ENCODE measurements at places on chromosomes 1 and 21. TPM values are rescaled to one million over a fixed set of nuclear protein-coding genes. Genes with fewer than 3 reads are reported as not detected.
A peak's percentile ranks its signal among the peaks of the same experiment; 100 is the strongest.

DNA sequence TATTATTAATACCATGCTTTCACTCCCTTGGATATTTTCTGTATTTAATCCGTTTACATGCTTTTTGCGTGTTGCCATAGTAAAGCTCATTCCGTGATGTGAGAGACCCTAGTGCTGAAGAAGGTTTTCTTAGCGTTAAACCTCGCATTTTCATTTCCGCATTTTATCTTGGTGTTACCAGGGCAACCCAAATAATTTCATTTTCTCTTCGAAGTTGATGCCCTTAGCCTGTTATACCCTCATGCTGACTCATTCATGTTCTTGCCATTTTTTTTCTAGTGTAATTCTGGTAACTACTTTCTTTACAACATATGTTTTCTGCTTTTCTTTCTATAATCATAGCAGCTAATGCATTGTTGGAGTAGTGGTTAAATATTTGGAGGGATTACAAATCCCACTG is 37.2 kb downstream of the LRRC8C start:
- no peak for DNase-seq

DNA sequence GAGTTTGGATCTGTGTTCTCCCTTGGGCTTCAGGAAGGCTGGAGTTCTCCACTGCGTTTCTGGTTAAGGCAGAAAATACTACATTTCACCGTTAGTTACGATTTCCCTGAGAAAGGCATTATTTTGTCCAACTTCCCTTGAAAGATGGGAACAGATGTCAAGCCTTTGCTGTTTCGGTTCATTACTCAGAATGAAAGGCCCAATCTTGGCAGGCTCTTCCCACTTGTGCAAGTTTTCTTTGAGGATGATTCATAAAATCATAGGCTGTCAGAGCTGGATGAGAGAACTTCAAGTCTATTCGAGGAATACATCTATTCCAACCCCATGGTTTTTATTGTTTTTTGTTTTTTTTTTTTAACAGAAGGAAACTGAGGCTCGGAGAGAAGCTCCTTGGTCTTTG is 205.2 kb downstream of the GRIK3 start:
- no peak for DNase-seq

DNA sequence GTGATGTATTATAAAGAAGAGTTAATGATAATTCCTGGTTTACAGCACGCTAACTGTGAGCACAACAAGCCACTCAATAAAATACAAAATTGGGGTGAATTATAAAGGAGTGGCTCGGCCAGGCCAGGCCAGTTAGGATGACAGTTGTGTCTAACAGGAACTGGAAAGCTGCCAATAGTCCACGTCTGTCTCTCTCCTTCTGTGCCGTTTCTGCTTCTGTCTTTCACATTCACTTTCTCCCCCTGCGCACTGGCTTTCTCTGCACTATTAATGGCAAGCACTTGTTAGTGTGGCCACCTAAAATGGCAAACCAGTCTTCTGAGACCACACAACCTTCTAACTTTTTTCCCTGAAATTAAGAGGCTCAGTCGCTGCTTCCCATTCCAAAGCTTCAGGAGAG is 394.3 kb downstream of the NTNG1 start:
- DNase-seq = no peak

DNA sequence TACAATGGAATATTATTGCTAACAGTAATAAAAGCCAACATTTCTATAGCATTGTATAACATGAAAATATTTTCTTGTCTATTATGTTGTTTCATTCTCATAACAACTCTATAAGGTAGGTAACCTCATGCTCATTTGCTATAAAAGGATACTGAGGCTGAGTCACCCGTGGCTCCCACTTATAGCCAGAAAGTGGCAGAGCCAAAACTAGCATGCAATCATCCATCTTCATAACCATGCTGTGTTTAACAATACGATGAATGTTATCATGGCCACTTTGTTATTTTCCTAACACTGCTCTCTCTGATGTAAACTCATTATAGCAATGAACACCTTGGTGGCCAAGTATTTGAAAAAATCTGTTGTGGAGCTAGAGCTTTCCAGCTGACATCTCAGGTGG is 80.8 kb upstream of the JUN start:
- DNase-seq = no peak

DNA sequence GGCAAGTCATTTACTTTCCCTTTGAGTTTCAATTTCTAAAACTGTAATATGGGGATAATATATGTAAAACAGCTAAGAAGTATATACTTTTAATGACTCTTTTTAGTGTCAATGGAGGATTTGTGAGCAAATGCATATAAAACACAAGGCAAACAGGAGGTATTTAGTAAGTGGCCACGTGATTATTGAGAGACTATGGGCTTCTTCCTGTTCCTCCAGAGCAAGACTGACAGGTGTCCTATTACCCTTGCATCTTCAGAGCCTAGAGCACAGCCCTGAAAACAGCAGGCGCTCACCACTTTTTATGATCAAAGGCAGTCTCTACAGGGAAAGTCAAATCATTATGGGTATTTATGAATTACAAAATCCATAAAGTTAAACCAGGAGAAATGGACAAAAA is 941 bp upstream of the ROR1 start:
- DNase-seq = no peak

GRCh38 chr1:33030575-33030974 is 6.1 kb downstream of the AK2 start:
- no peak for DNase-seq

GRCh38 chr1:116580446-116581322 is 9.9 kb upstream of the CD58 start:
- no peak for DNase-seq

DNA sequence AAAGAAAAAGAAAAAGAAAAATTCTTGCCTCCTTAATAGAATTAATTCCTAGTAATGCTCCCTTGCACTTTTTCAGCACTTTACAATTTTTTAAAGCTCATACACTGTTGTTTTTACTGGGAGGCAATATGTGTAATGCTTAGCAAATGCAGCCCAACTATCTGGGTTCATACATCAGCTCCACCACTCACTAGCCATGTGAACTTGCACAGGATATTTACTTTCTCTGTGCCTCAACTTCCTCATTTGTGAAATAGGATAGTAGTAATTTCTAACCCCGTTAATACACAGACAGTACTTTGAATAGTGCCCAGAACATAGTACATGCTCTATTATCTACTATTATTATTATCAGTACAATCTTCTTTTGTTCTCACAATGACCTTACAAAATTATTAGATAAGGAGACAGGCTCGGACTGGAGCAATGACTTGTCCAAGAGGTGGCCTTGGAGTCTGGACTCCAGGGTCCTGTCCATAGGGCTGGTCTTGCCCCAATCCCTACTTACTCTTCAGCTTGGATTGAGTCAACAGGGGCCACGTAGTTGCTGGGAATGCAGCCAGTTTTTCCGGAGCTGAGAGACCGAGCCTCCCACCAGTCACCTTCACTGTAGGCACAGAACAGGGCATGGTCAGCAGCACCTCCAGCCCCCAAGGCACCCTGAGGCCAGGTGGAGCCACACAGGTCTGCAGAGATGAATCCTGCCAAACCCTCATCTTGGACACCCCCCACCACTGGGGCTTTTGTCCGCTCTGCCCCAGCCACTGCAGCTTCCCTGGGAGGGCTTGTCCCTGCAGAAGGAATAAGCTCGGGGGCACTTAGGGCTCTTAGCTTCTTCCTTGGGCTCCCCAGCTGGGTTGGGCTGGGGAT is 13.7 kb downstream of the FGR start:
- DNase-seq = no peak

DNA sequence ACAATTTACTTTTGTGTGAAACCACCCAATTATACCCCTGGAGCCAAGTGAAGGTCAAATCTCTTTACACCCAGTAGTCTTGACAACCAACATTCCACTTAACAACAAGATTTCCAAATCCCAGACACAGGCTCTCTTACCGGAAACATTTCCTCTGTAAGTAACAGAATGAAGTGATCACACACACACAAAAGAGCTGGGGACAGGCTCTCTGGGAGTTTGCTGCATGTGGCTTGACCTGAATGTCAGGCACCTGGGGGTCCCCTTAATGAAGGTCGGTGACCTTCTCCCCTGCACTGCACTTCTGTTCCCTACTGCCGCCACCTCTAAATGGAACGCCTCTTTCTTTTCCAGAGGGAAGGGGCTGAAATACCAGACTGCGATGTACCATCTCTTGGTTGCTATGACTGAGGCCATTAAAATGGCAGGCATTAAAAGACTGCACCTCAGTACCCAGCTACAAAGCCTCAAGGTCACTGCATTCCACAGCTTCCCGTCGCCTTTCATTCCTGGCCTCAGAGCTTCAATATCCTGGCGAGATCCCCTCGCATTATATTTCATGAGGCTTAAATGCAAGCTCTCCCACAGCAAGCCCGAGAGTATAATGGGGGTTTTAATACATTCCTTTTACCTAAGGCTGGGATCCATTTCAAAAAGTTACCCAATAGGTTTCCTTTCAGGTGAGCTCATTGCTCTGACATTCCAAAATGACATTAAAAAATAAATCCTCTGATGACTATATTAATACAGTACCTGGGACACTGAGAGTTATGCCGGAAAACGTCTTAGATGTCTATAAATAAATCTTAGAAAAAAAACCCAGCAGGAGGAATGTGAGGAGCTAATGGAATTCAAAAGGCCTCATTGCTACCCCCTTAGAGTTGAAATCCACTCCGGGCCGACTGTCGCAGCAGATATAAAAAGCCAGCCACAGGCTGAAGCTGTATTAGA is 90.9 kb upstream of the DIRAS3 start:
- no peak for DNase-seq

GRCh38 chr1:26372039-26372438 is 511 bp downstream of the ZNF683 start:
- no peak for DNase-seq

DNA sequence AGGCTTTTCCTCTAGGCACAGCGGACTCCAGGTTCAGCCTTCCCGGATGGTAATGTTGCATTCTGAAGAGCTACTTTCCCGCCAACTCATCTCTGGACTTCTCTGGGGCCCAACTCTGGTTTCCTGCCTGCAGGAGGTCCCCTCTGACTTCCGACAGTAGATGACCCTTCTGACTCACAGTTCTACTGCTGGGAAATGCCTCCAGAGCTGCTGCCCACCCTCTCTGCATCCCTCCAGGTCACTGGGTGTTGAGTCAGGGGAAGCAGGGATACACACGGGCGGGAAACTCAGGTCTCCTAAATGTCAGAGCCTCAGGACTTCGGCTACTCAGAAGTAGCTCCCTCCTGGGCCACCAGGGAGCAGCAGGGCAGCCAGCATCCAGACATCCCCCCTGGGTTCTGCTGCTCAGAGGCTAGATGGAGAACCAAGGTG is 2.1 kb upstream of the KIF21B start:
- DNase-seq = no peak

- no peak for DNase-seq
Observed at GRCh38 chr1:246078126-246078887, 428.8 kb downstream of the SMYD3 start.

DNA sequence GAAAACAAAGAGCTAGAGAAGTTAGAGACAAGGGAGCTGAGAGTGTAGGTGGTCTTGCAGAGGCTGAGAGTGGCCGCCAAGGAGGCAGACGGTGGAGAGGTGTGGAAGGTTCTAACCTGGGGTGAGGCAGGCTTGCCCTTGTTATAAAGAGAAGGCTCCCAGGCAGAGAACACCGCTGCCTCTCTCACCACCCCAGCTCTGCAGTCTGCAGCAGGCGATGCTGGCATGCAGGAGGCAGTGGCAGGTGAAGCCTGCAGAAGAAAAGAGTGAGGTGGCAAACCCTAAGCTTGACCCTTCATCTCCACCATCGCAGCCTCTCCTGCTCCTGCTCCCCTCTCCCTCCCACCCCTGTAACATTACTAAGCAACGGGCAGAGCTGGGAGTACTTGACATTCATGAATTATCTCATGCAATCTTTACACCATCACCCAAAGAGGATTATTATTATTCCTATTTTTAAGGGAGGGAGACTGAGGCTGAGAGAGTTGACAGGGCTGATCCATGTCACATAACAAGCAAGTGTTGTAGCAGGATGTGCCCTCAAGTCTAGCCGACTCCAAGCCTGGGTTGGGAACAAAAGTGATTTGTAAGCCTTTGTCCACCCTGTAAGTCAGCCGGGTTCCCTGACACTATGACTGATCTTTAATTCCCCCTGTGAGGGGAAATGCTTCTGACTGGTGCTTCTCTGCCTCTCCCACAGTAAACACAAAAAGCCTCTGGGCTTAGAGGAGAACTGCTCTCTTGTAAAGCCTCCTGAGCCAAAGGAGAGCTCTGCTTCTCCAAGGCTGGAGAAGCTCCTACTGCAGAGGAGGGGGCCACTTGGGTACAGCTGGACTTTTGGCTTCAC is 36.1 kb downstream of the KANK4 start:
- no peak for DNase-seq

DNA sequence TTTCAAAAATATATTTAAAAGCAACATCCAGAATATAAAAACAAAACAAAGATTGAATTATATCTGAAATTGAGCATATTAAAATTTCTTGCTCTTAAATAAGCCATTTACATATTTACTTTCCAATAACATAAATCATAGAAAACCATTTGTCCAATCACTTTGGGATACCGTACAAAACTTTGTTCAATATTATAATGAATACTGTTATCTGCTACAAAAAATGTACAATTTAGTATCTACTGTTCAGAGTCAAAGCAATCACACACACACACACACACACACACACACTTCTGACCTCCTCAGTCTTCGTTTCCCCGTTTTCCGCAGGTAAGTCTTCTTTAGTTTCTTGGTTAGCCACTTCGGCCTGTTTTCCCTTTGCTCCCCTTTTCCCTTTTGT is 4.0 kb downstream of the HMGN1 start:
- no peak for DNase-seq

- no peak for DNase-seq
Observed at GRCh38 chr21:29056538-29057050, 16.9 kb downstream of the CCT8 start.

DNA sequence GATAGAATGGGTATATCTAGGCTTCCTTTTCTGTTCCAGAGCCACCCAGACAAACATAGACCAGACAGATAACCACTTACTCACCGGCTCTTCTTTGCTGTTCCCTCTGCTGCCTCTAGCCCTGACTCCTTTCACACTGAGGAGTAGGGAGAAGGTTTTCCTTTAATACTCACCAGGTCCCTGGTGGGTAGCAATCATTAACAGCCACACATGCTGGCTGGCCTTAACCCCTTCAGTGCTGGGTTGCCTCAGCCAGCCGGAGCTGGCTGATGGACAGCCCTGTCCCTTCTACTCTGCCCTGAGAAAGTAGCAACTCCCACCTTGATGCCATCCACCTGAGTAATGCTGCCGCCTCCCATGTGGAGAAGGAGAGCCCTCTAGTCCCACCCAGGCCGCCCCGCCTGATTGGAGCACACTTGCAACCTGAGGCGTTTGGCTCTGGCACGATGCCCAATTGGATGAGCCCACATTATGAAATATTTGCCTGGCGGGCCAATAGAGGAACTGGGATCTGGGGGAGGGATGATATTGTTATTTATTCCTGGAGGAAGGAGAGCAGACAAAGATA is 71.6 kb downstream of the PLEKHA6 start:
- DNase-seq = peak; percentile 58

UBE2U gene
- total RNA-seq = not detected

SPRR2B gene
- not detected for total RNA-seq

TDRD10 gene
- 6.4 TPM for total RNA-seq

PLPP3 gene
- 251 TPM for total RNA-seq

SGIP1 gene
- 1.9 TPM for total RNA-seq

GNG12 gene
- total RNA-seq = 117 TPM

SYT14 gene
- not detected for total RNA-seq

ECM1 gene
- total RNA-seq = 18.1 TPM

FCER1G gene
- total RNA-seq = 346 TPM

PCBP3 gene
- total RNA-seq = 26.8 TPM

OR2C3 gene
- total RNA-seq = not detected

SNAPIN gene
- 51.7 TPM for total RNA-seq

AQP10 gene
- total RNA-seq = not detected

Data from omental fat pad (tissue), 4 donors.